H7 (cell line): ENCODE measurements at places on chromosomes 3 and 15.

DNA sequence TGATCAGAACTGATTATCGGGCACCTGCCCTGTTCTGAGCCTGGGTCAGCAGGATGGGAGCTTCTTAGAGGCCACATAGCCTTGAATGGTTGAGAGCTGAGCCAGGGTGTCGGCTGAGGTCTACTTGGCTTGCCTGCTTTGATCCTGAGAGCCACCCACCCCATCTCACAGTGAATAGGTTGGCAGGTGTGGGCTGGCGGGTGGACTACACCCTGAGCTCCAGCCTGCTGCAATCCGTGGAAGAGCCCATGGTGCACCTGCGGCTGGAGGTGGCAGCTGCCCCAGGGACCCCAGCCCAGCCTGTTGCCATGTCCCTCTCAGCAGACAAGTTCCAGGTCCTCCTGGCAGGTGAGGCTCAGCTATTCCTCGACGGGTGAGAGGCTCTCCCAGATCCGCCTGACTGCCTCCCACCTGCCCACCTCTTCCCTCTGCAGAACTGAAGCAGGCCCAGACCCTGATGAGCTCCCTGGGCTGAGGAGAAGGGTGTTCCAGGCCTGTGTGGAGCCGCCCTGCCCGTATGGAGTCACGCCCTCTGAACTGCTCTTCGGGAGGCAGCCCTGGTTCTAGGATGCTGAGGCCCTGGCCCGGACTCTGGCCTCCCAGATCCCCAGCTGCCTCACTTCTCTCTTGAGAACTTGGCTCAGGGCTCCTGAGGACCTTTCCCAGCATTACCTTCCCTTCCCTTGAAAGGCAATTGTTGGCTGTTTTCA, 3.8 kb downstream of the COMMD4 start:
- DNase-seq = peak; percentile 13

DNA sequence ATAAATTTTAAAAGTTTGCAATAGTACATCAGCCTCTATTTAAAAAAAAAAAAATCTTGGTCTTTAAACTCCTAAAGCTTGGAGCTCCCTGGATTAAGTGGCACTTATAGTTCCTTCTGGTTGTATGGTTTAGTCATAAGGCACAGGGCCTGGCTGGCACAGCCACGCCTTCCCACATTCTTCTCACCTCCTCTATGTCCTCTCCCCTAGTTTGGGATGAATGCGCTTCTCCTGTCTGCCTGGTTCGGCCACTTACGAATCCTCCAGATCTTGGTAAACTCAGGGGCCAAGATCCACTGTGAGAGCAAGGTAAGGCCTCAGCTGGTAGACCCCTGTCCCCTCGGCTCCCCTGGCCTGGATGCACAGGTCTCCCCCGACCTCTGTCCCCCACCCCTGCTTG, 10.0 kb downstream of the ANKDD1A start:
- no peak for DNase-seq

DNA sequence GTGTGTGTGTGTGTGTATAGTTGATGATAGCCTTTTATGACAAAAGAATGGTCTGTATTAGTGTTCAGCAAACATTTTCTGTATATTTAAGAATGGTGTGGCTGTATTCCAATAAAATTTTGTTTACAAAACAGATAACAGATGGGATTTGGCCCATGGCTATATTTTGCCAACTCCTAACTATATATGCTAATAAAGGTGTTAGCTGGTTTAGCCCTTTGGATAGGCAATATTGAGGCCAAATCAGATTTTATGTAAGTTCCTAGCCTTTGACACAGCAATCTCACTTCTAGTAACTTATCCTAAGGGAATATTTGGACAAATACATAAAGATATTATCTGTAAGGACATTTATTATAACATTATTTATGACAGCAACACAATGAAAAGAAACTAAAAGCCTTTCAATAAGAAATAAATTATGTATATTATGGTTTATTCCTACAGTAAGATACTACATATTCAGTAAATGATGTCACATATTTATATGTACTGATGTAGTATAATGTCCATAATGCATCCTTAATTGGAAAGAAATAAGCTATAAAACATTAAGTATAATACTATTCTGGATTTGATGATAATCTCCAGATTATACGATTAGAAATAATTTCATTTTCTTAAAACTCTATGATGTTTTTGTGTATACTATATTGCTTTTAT, 264.0 kb downstream of the RBMS3 start:
- no peak for DNase-seq

DNA sequence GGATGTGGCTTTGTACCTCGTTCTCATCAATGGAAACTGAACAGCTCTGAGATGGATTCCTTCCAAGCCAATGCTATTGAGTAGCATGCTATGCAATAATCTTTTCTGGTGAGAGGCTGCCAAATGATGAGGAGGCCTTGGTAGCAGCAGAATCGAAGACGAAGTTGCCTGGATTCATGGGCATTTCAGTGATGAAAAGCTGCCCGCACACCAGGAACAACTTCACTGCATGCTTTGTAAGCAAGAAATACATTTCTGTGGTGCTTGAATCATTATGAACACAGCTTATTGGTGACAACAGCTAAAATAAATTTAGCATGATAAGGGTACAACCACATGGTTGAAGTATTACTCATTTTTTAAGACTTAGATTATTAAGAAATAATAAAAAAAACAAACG, 246.8 kb upstream of the ROBO1 start:
- DNase-seq = no peak

DNA sequence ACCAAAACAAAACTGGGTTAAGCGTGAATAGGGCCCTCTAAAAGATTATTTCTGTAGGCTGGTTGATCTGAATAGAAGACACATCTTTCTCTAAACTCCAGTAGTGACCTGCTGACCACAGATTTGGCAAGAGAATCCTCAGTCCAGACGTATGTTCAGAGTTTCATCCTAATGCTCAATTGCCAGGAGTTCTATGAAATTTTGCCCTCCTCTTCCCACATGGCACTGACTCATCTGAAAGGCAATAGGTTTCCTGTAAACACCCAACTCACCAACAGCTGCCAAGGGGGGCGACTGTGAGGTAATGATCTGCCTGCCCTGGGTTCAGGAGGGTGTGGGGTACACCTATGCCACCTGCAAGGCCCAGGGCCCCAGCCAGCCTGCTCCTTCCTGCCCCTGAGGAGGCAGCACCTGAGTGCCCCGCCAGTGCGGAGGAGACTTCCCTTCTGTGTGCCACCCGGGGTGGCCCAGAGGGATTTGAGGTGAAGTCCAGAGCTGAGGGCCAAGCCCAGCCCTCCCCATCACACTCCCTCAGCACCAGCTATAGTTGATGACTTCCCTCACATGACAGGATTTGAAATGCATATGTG, 8.4 kb upstream of the PLA2G4D start:
- DNase-seq = peak; percentile 36

GRCh38 chr3:183591881-183592521, 36.5 kb upstream of the KLHL6 start:
- DNase-seq = peak; percentile 67

DNA sequence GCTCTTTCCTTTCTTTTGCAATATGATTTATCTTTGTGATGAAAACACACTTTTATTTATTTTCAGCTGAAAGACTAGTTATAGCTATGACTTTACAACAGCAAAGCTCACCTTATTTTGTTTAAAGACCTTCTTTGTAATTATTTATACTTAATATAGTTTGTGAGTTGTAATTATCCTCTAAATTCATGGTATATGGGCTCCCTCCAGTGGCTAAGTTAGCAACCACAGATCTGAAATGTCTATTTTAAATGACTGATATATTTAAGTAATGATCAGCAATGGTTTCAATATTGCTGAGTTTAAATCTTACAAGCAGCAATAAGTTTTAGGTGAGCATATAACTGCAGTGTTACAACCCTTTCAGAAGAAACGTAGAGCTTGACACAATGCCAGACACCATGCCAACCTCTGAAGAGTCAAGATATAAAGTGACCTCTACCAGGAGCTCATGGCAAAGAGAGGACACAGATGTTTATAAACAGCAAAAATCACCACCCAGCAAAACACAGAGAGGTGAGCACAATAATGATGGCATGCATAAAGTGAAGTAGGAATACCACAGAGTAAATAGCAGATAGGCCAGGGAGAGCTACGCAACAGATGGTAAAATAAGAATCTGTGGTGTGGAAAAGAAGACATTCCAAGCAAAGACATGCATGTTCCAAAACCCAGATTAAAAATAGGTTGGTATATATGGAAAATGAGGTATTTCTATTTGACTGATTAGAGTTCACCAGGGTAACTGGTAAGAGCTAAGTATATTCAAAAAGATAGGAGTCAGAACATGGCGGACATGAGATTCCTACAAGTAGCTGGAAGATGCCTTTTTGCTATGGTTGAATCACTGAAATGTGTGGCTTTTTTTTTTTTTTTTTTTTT, 143.7 kb upstream of the ZNF385D start:
- no peak for DNase-seq

- no peak for DNase-seq
Observed at GRCh38 chr3:58683466-58683865, 16.9 kb upstream of the FAM3D start.

DNA sequence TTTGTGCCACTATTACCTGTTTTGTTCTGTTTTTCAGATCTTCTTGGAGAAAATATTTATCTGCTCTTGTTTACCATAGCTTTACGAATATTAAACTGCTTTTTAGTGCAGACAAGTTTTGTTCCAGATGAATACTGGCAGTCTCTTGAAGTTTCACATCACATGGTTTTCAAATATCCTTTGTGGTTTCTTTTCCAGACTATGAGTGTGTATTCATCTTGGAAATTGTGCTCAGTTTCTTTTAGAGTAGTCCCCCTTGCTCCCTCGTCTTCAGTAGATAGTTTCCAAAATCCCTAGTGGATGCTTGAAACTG, 1.2 kb downstream of the PIGB start:
- no peak for DNase-seq

DNA sequence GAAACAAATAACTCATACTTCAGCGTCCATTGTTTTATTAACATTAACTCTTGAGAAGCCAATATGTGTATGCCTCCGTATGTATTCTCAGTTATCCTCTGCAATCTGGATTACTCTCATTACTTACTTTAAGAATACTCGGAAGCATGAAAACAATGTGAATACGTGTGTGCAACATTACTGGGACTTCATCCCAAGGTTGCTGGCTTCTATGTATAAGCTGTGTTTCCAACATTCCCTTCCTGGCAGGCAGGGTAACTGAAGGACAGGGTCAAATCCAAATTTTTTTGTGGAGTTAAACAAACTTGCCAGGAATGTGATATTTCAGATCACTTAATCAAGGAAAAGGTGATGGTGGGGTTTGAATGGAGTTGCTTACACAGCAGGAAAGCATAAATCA, 34.5 kb upstream of the NR1I2 start:
- no peak for DNase-seq

- DNase-seq = no peak
Observed at GRCh38 chr15:42367041-42367440, 7.7 kb downstream of the CAPN3 start.

GRCh38 chr3:35028157-35028556, 611.2 kb upstream of the ARPP21 start:
- no peak for DNase-seq

DNA sequence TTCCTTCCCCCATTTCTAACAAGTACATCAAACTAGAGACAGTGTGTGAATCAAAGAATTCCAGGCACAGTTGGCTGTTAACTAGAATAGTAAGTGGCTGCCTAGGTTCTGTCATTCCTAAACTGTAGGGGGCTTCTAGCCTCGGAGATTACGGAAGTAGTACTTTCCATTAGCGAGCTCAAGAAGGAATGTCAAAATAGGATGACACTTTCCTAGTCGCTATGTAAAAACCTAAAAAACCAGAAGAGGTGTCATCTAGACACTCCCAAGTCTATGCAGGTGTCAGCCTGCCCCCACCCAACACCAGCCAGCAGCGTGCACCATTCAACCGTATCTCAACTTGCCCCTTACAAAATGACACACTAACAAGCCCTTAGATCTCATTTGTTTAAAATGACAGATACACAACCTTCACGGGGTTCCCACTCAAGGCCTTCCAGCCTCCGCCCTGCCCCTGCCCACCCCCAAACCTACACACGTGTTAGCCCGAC, 874 bp downstream of the INO80 start:
- peak; percentile 75 for DNase-seq

- DNase-seq = no peak
Observed at GRCh38 chr3:126872701-126873342, 110.1 kb upstream of the PLXNA1 start.

DNA sequence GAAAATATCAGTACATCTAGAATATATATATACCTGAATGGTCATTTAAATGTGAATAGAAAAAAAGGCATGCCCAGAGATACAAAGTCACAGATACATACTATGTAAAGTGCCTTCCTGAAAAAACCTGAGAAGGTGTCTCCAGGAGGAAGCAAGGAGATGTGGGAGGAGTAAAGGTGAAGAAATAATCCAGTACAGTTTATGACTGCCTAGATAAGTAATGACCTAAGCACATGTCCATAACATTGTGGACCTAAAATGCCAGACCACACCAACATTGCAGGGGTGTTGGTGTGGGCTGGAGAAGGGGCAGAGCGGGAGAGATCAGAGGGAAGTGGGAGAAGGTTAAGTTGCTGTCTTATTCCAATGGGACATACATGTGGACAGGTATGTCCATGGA, 226.9 kb downstream of the ZNF621 start:
- DNase-seq = no peak

- peak; percentile 70 for DNase-seq
Observed at GRCh38 chr3:113532698-113533533, 561 bp downstream of the SIDT1 start.

DNA sequence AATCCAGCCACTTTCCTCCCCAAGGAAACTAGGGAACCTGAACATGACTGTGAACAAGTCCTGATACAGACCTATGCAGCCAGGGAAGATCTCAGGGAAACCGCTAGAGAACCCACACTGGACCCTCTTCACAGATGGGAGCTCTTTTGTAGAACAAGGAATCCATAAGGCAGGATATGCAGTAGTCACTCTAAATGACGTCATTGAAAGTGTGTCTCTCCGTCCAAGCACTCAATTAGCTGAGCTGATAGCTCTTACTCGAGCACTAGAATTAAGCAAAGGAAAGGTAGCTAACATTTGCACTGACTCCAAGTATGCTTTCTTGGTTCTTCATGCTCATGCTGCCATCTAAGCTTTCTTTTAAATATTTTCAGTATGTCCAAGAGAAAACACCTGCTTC, 10.0 kb upstream of the SMCO1 start:
- DNase-seq = no peak

DNA sequence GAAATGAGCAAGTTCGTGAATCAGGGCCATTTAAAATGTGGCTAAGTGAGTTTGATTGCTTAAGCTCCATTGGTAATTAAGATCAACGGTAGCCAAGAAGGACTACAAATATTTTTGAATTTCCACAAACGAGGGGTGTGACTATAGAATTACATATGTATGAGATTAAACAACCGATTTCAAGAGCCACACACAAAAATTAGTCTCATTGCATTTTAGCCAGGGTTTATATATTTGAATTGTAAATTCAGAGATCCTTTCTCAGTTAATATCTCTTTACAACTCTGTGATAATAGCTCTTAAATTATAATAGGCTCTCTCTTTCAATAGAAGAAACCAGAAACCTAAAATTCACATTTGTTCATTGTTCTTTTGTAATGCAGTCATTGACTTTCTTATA, 325.6 kb upstream of the ICE2 start:
- no peak for DNase-seq

DNA sequence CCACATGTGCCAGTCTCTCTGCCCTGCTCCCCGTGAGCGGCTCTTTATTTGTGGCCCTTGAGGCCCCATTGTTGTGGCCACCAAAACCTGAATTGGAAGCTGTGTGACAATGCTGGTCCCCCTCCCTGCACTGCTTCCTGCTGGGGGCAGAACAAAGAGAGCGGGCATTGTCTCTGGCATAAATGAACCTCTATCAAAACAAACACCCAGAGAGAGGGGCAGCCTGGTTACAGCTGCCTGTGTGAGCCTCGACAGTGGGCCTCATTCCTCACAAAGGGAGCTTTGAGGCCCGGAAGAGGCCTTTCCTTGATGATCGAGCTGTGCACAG, 152.9 kb downstream of the IGF1R start:
- DNase-seq = peak; percentile 25
